ENCODE measurements at places on chromosomes 12 and 14.

- no peak for DNase-seq
Measured at GRCh38 chr14:100165376-100165775, 5.9 kb upstream of the DEGS2 start.

GRCh38 chr12:96371138-96371789 lies 29.0 kb downstream of the CDK17 start:
- no peak for DNase-seq

GRCh38 chr12:52241205-52241842 lies 8.3 kb downstream of the KRT7 start:
- no peak for DNase-seq

- DNase-seq, result no peak
Measured at GRCh38 chr12:131607658-131608447, 103.0 kb upstream of the SFSWAP start.

DNA sequence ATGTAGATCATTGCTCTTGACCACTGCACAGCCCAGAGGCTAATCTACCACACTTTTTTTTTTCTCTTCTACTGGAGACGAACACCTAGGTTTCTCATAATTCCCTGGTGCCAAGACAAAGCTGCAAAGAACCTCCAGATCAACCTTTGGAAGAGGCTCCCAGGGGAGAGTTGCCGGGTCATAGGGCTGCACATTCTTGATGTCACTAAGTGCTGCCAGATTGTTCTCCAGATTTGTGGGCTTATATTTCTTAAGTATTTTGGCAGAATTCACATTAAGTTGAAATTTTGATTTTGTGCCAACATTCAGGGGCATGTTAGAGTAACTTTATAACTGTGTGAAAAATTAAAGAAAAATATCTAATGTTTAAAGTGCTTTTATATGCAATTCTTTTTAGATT lies 13.5 kb upstream of the PDZRN4 start:
- peak; percentile 73 for DNase-seq

- DNase-seq, result no peak
Measured at GRCh38 chr12:7499636-7500035, 3.9 kb downstream of the CD163 start.

GRCh38 chr14:34220378-34220706 lies 241.7 kb downstream of the SPTSSA start:
- no peak for DNase-seq

DNA sequence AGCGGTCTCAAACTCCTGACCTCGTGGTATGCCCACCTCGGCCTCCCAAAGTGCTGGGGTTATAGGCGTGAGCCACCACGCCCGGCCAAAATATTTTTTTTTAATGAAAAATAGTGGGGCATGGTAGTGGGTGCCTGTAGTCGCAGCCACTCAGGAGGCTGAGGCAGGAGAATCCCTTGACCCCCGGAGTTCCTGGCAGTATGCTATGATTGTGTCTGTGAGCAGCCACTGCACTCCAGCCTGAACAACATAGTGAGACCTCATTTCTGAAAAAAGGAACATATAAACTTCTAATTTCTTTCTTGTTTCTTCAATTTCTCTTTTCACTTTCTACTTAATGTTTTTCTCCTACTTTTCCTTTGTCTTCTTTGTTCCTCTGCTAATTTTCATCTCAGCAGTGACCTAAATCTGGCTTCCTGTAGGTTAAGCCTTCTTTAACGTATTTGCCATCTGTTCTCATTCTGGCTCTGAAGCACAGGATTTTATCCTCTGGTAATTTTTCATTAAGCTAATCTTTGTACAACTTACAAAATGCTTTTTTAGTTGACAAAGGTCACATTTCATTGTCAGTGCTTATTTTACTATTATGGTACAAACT lies 4.5 kb upstream of the RPGRIP1 start:
- peak; percentile 92 for DNase-seq

GRCh38 chr12:109763201-109763841 lies 49.7 kb downstream of the FAM222A start:
- no peak for DNase-seq

DNA sequence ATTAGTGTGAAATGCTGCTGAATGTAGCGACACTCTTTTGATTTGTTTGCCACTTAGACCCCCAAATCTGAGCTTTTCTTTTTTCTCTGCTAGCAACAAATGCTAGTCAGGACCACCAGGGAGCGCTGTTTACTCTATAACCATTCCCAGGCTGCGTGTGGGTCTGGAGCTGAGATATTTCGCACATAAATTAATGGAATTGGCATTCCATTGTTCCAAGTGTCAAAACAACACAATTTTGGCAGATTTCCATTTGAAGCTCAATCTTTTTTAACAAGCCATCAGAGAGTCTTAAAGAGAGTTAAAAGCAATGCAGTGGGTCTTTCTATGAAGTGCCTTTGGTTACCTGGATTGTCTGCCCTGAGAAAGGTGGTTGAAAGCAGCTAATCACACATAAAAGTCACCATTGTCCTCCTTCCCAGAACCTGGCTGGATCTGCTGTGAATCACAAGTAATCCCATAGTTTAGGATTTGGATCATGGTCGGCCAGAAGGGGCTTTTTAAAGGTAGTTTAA lies 7.4 kb upstream of the TMEM132C start:
- no peak for DNase-seq

DNA sequence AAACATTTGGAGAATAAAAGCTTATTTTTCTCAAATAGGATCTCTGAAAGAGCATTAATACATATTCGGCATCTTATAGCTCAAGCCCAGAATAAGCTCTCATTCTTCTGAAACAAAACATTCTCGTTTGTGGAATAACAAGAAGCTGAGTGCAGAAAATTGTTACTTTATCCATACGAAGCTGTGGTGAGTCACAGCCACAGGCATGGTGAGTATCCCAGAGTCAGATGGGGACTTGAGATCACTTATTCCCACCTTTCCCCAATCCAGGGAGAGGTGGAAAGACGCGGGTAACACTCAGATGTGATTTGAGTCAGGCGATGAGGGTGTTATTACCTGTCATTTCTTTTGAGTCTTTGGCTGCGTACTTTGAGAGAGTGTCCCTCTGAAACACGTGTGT lies 214.6 kb upstream of the TMEM132C start:
- DNase-seq, result no peak

GRCh38 chr14:56224229-56224628 lies 106.0 kb downstream of the PELI2 start:
- peak; percentile 100 for DNase-seq

DNA sequence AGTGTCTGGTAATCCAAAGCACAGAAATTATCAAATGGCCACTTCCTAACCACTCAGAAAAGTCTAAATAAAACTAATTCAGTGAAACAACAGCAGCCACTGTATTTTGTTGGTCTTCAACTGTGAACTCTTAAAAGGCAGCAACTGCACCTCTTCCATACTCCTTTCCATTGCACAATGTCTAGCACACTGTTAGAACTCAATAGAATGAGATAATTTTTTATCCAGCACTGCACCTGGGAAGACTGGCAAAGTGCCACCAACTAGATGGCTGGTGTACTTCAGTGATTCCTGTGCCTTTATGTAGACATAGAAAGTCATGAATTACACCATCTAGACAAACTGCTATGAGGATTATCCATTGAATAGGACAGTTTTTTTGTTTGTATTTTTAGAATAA lies 26.2 kb downstream of the LGR5 start:
- DNase-seq, result no peak

DNA sequence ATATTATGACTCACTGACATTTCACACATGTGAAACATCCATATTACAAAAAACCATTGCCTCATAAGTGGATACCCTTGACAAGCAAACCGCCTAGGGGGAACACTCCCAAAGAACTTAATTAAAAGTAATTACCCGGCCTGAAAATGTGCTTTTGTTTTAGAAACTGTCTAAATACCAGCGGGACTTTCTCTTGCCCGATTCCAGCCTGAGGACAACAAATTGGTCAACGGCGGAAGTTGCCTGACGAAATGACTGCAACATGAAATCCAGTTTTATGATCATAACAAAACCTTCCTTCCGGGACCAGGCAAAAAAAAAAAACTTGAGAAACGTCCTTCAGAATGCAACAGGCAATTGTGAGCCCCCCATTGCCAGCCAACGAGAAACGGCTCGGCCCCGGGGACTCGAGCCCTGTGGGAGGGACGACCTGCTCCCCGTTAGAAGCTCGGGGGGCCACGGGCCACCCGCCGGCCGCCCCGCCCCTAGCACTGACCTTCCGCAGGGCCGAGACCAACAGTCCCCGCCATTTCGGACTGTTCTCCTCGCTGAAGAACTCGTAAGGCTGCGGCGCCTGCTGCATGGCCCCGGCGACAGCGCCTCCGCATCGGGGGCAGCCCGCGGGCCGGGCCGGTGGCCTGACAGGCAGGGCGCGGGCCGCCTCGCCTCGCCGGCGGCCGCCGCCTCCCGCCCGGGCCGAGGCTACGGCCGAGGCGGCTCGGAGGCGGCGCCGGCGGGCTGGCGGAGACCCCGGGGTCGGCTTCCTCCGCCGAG lies 490 bp downstream of the SOS2 start:
- peak; percentile 69 for DNase-seq

DNA sequence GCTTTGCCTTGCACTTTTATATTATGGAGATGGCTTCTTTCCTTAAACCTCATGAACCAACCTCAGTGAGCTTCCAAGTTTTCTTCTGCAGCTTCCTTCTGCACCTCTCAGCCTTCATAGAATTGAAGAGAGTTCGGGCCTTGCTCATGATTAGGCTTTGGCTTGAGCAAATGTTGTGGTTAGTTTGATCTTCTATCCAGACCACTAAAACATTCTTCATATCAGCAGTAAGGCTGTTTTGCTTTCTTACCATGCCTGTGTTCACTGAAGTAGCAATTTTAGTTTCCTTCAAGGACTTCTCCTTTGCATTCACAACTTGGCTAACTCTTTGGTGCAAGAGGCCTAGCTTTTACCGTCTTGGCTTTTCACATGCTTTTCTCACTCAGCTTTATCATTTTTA lies 125.4 kb downstream of the SNAPC1 start:
- DNase-seq, result no peak

DNA sequence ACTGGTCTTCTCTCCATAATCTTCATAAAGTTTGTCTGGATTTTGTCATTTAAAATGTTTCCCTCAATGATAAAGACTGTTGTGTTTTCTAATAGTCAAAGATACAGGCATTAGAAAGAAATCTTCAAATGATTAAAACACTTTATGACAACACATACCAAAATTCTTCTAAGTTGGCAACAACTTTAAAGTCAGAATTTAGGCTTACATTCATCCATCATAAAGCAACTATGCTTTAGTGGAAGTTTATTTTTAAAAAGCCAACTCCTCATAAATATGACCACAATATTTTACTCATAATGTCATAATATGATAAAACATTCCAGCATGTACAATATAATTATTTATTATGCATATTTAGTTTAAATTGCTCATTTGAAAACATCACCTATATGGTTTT lies 17.2 kb upstream of the CCER1 start:
- no peak for DNase-seq

GRCh38 chr12:70966046-70966445 lies 45.5 kb upstream of the PTPRR start:
- no peak for DNase-seq

- DNase-seq, result no peak
Measured at GRCh38 chr14:103286968-103287850, 46.8 kb upstream of the EIF5 start.

GRCh38 chr12:47034661-47035060 lies 44.8 kb upstream of the PCED1B start:
- DNase-seq, result no peak

Measured in NCI-H524 (cell line).